ENCODE measurements at places on chromosomes 5 and 9.

DNA sequence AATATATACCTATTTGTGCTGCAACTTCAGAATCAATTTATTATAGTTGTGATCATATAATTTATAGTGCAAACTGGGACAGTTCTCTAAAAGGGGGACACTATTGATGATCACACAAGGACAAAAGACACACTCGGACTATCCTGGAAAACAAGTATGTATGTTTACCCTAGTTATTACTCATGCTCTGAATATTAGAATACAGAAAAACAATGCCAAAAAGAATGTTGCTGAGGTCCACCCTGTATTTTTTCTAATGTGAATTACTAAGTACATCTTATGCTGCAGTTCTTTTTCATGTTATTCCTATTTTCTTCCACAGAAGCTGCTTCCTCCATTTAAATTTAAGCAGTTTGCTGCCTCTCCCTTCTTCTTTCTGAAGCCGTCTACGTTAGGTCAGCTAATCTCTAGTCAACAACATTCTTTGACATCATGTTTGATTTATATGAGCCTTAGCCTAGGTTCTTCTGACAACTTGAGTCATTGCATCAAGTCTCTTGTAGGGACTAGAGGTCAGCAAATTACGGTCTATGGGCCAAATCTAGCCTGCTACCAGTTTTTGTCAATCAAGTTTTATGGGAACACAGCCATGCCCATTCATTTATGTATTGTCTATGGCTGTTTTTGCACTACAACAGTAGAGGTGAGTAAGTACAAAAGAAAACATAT is 40.1 kb upstream of the PPP3R2 start:
- DNase-seq: no peak

DNA sequence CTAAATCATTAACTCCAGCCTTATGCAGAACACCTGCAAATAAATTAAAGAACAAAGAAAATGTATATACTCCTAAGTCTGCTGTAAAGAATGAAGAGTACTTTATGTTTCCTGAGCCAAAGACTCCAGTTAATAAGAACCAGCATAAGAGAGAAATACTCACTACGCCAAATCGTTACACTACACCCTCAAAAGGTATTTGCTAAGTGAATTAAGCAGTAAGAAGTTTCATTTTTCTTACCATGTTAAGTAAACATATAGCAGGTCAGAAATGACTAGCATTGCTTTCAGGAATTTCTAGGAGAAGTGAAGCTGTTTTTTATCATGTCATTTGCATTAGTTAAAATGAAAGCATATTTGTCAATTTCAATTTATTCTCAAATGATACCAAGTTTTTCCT is 92.7 kb downstream of the MELK start:
- no peak for DNase-seq

DNA sequence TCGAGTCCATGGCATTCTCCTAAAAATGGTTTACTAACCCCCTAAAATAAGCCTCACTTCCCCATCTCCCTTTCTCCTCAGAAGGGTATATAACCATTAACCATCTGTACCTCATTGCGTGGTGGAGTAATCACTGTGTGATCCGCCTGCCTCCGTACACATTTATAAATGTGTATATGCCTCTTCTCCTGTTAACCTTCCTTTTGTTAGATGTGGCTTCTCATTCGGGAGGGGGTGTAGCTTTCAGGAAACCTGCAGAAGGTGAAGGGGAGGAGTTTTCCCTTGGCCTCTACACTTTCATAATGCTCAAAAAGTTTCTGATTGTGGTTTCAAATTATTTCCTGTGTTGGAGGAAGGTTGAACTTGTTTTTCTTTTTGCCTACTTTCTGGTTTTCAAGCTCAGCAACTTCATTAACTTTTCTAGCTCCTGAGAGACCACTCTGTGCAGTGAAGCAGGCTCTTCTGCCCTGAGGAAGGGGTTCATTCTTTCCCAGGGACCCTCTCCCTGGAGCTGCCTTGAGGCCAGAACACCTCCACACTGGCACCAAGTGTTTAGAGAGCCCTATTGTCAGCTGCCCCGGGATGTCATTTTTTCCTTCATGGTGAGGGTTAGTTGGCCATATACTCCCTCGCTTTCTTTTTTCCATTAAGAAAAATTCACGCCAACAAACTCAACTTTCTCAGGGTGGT is 46.9 kb downstream of the RASGRF2 start:
- no peak for DNase-seq

DNA sequence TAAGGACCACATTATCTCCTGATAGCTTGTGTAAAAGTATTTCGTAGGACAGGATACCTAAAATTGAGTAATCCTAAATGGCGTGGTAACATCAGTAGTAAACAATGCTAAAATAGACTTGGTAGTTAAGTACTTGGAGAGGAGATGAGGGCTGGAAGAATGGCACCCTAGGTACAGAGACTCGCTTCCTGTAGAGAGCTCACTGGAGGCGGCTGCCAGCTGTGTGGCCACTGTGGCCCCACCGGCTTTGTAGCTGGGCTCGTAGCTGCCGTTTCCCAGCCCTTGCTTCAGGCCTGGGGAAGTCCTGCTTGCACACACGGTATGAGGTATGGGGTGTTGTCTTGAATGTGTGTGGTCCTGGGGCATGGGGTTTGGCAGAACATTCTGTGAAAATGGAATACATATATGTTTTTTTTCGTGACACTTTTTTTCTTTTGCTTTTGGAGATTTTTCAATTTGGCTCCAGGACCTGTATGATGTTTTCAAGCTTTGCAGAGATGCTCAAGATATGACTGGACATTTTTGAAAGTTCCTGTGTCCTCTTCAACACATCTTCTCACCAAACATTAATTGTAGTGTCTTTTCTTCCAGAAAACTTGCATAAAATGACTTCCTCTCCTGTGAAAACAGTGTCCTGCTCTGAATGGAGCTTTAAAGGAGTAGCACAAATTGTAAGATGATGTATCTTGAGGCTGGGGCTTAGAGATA is 58.0 kb downstream of the RCL1 start:
- no peak for DNase-seq

- DNase-seq: no peak
Measured at GRCh38 chr9:28899267-28899666, 1326.0 kb upstream of the C9orf72 start.

- DNase-seq: no peak
Measured at GRCh38 chr5:151617383-151617840, 26.3 kb upstream of the FAT2 start.

DNA sequence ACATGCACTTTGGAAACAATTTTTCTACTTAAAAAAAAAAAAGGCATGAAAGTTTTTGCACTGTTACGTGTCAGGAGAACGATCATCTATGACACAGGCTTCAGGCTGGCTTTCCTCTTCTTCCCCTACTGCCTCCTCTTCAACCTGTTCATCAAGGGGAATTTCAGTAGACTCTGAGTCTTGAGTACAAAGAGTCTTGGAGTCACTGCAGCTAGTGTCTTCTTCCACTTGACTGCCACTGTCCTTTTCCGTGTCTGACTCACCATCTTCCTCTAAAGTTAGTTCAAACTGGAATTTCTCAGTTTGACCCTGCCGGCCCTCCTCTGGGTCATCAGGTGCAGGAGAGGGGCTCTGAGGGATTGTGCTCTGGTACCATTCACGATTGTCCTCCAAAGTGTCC is 391.7 kb downstream of the RAB3C start:
- no peak for DNase-seq

- DNase-seq: no peak
Measured at GRCh38 chr5:69512740-69513260, 20.2 kb downstream of the OCLN start.

GRCh38 chr5:51892680-51893079 is 509.4 kb downstream of the ISL1 start:
- no peak for DNase-seq

- DNase-seq: no peak
Measured at GRCh38 chr5:145737578-145737977, 97.6 kb downstream of the PRELID2 start.
